Osteoblast (primary cell): ENCODE measurements at places on chromosomes 13 and 19. TPM values are rescaled to one million over a fixed set of nuclear protein-coding genes. Genes with fewer than 3 reads are reported as not detected.

DNA sequence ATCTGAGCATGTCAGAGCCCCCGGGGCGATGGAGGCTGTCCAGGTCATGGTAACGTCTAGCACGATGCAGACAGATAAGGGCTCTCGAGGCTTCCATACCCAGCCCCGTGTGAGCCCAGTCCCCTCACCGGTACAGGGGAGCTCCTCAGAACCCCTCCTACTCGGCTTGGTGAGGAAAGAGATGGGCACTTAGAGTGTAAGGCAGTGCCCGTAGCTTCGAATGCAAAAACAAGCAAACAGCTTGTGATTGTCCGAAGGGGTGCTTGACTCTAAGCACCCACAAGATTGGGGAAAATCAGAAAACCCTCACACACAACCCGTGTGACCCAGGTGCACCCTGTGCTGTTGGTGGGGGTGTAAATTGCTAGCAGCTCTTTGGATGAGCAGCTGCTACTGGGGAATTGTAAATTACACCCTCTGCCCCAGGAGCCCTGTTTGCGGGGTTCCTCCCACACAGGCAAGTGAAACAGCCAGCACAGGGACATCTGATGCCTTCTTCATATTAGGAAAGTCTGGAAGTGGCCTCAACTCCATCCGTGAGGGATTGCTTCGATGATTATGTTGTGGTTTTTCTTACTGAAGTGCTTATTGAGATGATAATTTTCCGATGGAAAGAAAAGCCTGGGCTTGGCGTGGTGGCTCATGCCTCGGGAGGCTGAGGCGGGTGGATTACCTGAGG, 918 bp upstream of the PSPN start:
- no peaks in the 10 kb centered on the region for H3K27me3 ChIP-seq
- DNase-seq, result peak; percentile 82
- no peak overlapping the region for H3K4me3 ChIP-seq
- peaks cover 27% of the 10 kb centered on the region for H3K36me3 ChIP-seq

DNA sequence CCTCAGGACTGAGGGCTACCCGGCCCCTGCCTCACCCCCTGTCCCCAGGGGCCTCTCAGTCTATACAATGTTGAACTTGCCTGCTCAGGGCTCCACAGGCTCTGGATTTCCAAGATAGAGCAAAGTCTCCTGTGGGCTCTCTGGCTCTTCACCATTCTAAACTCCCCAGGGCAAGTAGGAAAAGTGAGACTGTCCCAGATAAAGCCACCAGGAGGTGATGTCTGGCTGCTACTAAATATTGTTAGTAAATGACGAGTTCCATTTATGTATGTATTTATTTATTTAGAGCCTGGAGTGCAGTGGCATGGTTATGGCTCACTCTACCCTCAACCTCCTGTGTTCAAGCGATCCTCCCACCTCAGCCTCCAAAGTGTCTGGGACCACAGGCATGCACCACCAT, 73.6 kb upstream of the SIAH3 start:
- H3K4me3 ChIP-seq, result no peak overlapping the region
- peaks cover 5% of the 10 kb centered on the region for H3K27me3 ChIP-seq
- no peak for DNase-seq

DNA sequence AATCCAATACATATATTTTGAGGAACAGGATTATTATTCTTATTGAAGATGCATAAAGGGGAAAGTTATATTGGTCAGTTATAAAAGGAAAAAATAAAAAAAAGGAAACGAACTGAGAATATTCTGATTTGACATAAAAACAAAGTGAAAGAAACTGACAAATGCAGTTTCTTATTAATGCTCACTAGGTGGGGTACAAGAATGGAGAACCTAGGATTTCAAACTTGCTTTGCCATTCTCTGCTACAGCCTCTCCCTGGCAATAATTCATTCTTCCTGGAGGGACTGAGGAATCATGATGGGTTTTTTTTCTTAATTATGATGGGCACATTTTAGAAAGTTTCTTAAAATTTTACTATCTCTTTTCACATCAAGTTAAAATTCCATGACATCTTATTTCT, 154.9 kb downstream of the PCDH9 start:
- no peaks in the 10 kb centered on the region for H3K4me1 ChIP-seq
- no peak overlapping the region for H3K27ac ChIP-seq
- DNase-seq, result no peak
- H3K36me3 ChIP-seq, result no peaks in the 10 kb centered on the region
- peak overlapping the region; percentile 59 for H3K4me3 ChIP-seq
- H3K27me3 ChIP-seq, result no peaks in the 10 kb centered on the region

DNA sequence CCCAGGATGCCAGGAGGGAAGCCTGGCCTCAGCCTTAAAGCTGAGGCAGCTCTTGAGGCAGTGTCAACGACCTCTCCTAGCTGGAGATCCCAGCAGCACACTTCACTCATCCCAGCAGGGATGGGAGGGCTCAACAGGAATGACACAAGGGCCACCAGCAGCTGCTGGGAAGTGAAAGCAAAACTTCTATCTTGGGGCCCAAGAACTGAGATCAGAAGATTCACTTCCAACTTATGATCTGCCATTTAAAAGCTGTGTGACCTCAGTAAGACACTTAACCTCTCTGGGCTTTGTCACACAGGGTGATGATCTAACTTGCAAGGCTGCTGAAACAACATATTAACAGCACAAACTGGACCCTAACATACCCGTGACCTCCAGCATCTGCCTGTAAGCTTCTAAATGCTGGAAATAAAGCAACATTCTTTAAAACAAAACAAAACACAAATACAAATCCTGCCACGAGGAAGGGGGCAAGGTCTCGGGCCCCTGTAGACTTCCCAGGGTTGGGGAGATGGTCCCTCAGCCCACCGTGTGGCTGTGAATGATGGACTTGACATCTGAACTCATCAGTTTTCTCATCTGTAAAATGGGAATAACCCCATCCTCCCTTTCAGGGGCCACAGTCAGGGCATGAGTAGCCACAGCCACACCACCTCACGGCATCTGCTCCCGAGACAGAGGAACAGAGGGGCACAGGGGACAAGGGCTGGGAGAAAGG, 22.7 kb downstream of the ELL start:
- H3K4me1 ChIP-seq, result peaks cover 19% of the 10 kb centered on the region
- H3K27me3 ChIP-seq, result no peaks in the 10 kb centered on the region
- no peak overlapping the region for H3K4me3 ChIP-seq
- no peaks in the 10 kb centered on the region for H3K36me3 ChIP-seq
- peak overlapping the region; percentile 30 for H3K27ac ChIP-seq
- DNase-seq, result peak; percentile 81

DNA sequence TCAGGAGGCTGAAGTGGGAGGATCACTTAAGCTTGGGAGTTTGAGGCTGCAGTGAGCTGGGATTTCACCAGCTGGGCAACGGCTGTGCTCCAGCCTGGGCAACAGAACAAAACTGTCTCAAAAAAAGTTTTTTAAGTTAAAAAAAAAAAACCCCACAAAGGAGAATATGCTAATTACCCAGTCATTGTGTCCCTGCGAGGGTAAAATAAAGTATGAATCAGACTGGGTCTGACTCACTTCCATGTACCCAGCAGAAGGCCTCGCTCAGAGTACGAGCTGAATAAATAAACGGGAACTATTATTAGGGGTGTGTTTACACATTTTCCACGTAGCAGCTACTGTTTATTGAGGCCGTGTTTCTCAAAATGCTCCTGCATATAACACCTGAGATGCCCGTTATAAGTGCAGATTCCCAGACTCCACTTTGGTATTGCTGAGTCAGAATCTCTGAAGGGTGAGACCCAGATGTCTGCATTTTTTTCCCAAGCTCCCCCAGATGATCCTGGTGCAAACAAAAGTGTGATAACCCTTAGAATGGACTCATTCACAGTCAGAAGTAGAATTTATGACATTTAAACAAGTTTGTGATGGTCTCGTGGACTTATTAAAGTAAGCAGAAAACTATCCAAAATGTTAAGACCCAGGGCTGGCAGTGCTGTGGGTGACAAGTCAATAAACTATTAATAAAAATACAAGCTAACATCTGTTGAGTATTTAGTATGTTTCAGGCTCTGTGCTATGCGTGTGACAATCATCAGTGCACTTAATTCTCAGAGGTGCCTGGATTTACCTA, 28.2 kb downstream of the KCNC3 start:
- no peaks in the 10 kb centered on the region for H3K36me3 ChIP-seq
- H3K27ac ChIP-seq, result no peak overlapping the region
- peak; percentile 96 for DNase-seq
- H3K4me1 ChIP-seq, result peaks cover 7% of the 10 kb centered on the region
- no peak overlapping the region for H3K4me3 ChIP-seq

DNA sequence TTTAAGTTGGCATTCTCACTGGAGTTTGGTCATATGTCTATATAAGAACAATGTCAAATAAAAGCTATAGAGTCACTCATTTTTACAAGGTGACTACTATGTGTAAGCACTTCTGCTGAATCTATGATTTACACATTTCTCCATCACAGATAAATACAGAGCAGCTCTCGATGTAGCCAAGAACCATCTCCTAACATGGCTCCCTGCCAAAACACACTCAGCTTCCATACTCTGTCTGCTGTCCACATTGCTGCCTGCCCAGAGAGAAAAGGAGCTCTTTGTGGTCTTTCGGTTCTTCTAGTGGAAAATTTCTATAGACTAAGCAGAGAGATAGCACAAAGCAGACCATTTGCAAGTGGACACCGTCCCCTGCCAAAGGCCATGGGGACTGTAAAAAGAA, 190.9 kb upstream of the KLF12 start:
- no peaks in the 10 kb centered on the region for H3K27me3 ChIP-seq
- H3K4me3 ChIP-seq, result peak overlapping the region; percentile 61
- no peaks in the 10 kb centered on the region for H3K36me3 ChIP-seq
- H3K27ac ChIP-seq, result peak overlapping the region; percentile 52

DNA sequence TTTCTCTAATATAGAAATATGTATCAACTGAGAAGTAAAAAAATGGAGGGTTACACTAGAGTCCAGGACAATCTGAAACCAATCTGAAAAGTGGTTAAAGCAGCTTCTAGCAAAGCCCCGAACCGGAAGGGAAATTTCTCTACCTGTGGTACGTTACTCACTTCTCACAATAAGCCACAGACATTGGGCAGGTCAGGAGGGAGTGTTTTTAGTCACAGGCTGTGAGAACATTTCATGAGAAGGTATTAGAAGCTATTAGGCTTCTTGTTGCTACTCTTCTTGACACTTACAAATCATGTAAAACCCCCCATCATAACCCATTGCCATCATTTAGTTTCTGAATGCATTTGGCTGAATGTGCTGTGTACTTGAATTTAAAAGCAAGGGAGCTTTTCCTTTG, 120.9 kb downstream of the NUFIP1 start:
- H3K36me3 ChIP-seq, result no peaks in the 10 kb centered on the region
- no peak overlapping the region for H3K27ac ChIP-seq
- DNase-seq, result no peak

DNA sequence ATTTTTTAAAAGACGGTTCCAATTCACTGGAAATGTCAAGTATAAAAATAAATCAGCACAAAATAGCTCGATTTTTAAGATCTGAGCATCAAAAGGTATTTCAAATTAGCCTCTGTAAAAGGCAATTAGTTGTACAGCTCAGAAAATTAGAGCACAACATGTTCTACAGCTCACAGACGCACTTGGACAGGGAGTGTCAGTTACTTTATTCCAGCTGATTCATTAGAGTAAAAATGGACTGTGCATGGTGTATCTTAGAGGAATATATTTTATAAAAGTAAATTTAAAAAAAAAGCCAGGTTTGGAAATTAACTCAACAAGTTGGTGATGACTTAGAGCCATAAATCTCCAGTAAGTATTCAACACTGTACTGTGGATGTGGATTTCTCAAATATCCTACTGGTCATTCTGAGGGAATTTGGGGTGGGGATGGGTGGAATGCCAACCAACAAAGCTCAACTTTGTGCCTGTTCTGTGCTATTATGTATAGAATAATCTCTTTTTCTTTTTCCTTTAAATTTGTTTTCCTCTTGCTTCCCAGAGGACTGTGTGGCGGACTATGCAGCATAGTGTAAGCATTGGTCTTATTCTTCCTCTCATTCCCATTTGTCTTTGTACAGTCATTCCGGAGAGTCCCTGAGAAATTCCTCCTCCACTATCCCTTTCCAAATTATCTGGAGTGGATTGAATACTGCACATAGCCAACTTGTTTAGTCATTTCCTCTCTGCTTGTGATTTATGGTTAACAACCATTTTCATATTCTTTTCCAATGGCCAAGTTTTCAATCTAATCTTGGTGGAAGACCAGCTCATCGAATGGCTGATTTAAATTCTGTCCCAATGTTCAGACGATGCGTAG, 169.3 kb downstream of the DCT start:
- H3K4me3 ChIP-seq, result no peak overlapping the region
- peak overlapping the region; percentile 88 for H3K27ac ChIP-seq
- no peaks in the 10 kb centered on the region for H3K27me3 ChIP-seq
- no peaks in the 10 kb centered on the region for H3K36me3 ChIP-seq
- H3K4me1 ChIP-seq, result peaks cover 53% of the 10 kb centered on the region

DNA sequence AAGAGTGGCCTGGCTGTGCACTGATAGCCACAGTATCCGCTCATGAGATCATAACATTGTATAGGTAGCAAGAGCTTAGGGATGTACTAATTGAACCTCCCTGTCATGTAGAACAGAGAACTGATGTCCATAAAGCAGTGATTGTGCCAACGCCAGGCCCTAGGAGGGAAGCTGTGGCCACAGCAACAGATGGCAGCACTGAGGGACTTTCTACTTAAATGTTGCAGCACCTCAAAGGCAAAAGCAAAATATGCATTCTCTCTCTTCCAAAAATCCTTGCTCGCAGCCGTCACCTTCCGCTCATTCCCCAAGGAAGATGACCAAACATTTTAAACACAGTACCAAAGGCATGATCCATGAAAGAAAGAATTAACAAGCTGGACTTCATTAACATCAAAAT, 32.3 kb downstream of the COL4A1 start:
- H3K27ac ChIP-seq, result no peak overlapping the region
- peaks cover 38% of the 10 kb centered on the region for H3K36me3 ChIP-seq
- H3K27me3 ChIP-seq, result no peaks in the 10 kb centered on the region
- no peak overlapping the region for H3K4me3 ChIP-seq
- no peaks in the 10 kb centered on the region for H3K4me1 ChIP-seq

- DNase-seq, result peak; percentile 61
- H3K27ac ChIP-seq, result peak overlapping the region; percentile 36
- peak overlapping the region; percentile 88 for H3K4me3 ChIP-seq
- H3K4me1 ChIP-seq, result peaks cover 36% of the 10 kb centered on the region
- no peaks in the 10 kb centered on the region for H3K27me3 ChIP-seq
Measured at GRCh38 chr19:48967346-48968178, 2.5 kb downstream of the FTL start.

- DNase-seq, result peak; percentile 11
- peaks cover 2% of the 10 kb centered on the region for H3K27me3 ChIP-seq
- peaks cover 18% of the 10 kb centered on the region for H3K4me1 ChIP-seq
- no peak overlapping the region for H3K27ac ChIP-seq
Measured at GRCh38 chr13:35723053-35723461, 246.6 kb upstream of the MAB21L1 start.

DNA sequence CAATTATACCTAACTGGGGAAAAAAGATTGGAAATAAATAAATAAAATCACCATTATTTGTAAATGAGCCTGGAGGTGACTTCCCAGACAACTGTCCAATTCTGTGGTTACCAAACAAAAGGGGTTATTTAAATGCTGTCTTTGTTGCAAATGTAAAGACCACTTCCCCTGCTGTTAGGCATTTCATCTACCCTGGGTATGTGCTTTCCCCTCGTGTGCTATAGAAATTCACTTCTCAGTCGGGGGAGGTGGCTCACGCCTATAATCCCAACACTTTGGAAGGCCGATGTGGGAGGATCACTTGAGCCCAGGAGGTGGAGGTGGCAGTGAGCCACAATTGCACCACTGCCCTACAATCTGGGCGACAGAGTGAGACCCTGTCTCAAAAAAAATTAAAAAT, 101.9 kb upstream of the AKAP11 start:
- no peaks in the 10 kb centered on the region for H3K27me3 ChIP-seq
- no peak for DNase-seq
- H3K27ac ChIP-seq, result no peak overlapping the region

ZNF93 gene
- 5.1 and 7.1 TPM in 2 replicates for total RNA-seq

C1QTNF9 gene
- total RNA-seq, result under 0.01 TPM in 1 of 2 replicates, not detected in the other

OR4F17 gene
- total RNA-seq, result not detected in 2 replicates

SWSAP1 gene
- total RNA-seq, result 0.72 and 0.88 TPM in 2 replicates

CEACAM1 gene
- total RNA-seq, result not detected in 2 replicates

IGFL2 gene
- total RNA-seq, result not detected in 2 replicates

EHD2 gene
- 136 and 144 TPM in 2 replicates for total RNA-seq

F10 gene
- 0.29 TPM in 1 of 2 replicates, not detected in the other for total RNA-seq
